ENCODE measurements at places on chromosomes 2 and 18.

DNA sequence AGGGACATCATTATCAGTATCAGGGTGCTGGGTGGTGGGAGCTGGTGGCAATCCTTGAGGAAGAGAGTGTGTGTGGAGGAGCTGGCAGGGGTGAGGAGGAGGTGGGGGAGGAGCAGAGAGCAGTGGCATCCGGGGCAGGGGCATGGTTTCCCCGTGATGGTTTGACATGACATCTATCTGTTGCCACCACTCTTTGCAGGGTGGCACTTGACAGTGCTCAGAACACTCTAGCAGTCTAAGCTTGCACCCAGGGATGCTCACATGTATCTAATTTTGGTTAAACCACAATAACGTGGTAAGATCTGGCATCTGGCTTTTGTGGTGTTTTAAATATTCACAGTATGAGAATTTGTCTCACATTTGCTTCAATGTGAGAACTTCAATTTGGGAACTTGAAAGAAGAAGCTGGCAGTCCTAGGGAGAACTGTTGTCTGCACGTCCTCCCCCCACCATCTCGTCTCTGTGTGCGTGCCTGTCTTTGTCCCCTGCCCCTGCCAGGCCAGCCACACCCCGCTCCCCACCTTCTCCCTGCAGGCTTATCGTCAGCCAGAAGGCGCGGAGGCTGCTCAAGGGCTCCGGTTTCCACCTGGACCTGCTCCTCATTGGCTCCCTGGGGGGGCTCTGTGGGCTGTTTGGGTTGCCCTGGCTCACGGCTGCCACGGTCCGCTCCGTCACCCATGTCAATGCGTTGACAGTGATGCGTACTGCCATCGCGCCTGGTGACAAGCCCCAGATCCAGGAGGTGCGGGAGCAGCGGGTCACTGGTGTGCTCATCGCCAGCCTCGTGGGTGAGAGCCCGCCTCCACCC lies 11.7 kb downstream of the SLC4A3 start:
- DNase-seq, result no peak

- DNase-seq, result no peak
Observed at GRCh38 chr2:9946076-9946475, 5.4 kb upstream of the GRHL1 start.

GRCh38 chr2:217016796-217017419 lies 157.0 kb upstream of the TNP1 start:
- no peak for DNase-seq

DNA sequence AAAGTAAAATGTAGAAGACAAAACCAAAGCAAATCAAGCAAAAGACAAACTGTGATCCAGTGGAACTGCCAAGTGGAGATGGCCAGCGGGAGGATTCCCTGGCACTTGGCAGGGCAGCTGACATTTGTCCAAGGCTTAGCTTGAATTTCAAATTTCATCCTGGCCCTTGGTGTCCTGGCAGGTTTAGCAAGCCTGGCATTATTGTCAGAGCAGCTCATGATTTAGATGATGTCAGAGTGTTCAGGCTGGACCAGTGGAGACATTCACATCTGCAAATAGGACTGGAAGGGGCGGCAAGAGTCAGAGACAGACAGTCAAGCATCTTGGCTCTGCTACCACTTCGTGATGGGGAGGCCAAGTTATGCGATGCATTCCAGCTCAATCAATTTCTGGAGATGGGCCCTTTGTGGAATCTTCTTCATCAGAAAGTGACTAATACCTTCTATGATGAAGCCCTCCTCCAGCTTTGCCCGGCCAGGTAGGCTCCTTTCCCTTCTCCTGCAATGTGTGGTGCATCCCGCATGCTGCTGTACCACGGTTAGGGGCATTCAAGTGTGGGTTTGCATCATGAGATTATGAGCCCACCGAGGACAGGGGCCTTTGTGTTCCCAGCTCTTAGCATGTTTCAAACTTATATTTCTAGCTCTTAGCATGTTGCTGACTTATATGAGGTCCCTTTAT lies 199.7 kb downstream of the ANKRD30B start:
- no peak for DNase-seq

DNA sequence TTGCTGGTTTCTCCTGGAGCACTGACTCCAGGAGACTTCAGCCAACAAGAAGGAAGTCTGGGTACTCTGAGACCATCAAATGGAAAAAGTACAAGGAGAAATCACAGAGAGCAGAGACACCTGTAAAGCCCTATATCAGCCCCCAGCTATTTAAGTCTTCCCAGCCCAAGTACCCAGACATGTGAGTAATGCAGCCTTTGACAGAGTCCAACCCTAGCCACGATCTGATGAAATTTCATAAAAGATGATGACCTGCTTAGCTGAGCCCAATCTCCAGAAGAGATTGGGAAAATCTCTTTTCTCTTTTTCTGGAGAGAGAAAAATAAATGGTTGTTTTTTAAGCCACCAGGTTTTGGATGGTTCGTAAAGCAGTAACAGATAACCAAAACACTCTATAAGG lies 196.6 kb downstream of the NBAS start:
- DNase-seq, result no peak

GRCh38 chr2:102114851-102115497 lies 27.6 kb upstream of the IL1R1 start:
- DNase-seq, result no peak

GRCh38 chr2:72999729-73000725 lies 71.5 kb downstream of the SFXN5 start:
- no peak for DNase-seq

DNA sequence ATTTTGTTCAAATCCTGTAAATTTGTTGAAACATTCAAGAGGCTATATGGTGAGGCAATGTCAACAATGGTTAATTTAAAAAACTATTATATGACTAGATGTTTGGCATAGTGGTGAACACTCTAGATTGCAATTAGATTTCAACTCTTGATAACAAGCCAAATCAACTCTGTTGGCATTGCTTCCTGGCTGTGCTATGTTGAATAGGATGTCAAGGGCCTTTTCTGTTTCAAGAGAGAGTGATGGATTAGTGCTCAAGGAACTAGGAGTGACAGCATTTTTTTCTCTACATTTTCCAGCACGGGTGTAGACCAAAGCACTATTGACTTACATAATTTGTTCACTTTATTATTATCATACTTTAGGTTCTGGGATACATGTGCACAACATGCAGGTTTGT lies 172.4 kb upstream of the KCNH7 start:
- DNase-seq, result no peak

DNA sequence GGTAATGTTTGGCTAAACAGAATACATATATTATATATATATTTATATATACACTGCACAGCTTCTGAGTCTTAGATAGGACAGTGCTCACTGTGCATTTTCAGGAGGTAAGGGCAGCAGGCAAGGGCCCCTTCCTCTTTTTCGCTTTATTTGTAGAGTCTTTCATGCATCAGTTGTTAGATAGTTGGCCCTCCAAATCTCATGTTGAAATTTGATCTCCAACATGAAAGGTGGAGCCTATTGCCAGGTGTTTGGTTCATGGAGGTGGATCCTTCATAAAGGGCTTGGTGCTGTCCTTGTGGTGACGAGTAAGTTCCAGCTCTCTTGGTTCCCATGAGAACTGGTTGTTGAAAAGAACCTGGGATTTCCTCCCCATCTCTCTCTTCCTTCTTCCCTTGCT lies 48.1 kb downstream of the TSN start:
- no peak for DNase-seq

GRCh38 chr2:72694715-72695496 lies 130.9 kb downstream of the EXOC6B start:
- peak; percentile 72 for DNase-seq

DNA sequence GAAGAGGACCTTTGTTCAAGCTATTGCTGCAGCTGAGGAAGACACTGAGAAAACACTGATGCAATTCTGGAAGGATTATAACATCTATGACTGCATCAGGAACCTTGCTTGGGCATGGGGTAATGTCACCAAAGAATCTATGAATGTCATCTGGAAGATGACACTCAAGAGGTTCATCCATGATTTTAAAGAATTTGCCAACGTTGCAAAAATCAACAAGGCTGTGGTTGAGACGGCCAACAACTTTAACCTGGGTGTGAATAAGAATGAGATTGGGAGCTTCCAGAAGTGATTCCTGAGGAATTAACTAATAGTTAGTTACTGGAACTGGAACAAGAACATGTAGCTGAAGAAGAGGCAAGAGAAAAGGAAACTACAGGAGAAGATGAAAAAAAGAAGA lies 126.4 kb upstream of the SP5 start:
- no peak for DNase-seq

GRCh38 chr2:203706403-203706802 lies at the start of gene CD28:
CD28 (plus strand) TSS chr2:203706639; CDS start chr2:203706697, 58 bp downstream.
- DNase-seq, result no peak

DNA sequence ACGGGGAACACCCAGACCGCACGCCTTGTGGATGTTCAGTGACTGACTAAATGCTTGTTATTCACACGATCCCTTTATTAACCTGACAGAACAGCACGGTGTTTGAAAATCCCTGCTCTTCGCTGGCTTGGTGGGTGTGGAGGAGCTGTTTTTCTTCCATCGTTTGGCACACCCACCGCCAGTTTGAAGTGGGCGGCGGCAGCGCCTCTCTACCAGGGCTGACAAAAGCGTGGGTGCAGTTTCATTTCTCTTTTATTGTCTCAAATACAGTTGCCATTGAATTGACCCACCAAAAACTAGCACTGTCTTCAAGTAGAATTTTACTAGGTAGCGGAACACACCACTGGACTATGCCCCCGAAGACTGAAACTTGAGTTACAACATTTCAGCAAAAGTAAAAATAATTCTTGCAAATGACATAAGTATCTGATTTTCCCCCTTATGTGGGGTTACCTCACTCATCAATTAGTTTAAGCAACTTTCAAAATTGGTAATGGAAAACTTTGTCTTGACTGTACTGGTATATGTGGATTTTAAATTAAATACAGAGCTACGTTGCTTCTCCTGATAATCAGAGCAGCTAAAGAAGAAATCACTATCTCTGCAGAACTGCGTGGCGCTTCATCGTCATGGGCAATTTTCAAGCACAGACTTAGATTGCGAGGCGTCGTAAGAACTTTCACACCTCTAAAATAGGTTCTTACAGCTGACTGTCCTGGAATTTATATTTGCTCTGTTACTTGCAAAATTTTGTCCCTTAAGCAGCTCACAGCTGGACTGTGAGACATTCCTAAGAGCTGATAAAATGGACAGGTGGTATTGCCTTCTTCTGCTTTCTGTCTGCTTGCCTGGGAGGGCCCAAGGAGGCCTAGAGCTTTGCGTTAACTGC lies 60.9 kb downstream of the LDLRAD4 start:
- DNase-seq, result no peak

- no peak for DNase-seq
Observed at GRCh38 chr18:74446178-74446577, 10.9 kb downstream of the DIPK1C start.

GRCh38 chr2:174195253-174195652 lies 53.1 kb downstream of the OLA1 start:
- no peak for DNase-seq

- DNase-seq, result no peak
Observed at GRCh38 chr2:111622859-111623258, 261.1 kb downstream of the ANAPC1 start.

DNA sequence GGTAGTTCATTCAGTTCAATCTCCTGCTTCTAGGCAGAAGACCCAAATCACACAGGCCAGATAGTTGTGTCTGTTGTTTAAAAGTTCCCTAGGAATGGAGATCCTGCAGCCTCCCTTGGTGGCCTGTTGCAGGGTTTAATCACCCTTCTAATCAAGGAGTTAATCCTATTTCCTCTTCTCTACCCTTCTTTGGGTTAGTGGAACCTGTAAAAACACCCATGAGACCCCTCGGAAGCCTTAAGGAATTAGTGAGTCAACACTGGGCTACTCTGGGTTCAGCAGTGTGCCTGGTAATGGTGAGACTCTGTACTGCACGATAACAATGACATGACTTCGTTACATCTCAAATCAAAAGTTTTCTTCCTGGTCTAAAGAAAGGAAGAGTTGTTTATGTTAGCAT lies 217.6 kb upstream of the NRP2 start:
- no peak for DNase-seq

DNA sequence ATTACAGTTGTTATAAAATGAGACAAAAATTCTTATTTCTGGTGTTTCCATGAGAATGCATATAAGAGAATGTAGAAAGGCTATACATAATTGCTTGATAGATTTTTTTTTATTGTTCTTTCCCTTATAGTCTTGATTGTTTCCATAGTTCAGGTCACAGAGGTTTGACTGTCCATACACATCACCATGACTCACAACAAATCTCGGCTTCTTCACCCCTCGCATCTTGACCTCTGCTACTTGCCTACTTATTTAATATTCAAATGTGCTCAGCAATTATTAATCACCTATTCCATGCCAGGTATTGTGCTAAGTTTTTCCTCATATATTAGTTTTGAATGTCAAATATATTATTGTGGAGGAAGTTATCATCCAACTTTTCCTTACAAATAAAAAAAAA lies 789.6 kb downstream of the RNF144A start:
- no peak for DNase-seq

- DNase-seq, result no peak
Observed at GRCh38 chr2:28580078-28580477, 84.2 kb downstream of the PLB1 start.

GRCh38 chr18:58952858-58953257 lies 88.2 kb downstream of the ZNF532 start:
- no peak for DNase-seq

DNA sequence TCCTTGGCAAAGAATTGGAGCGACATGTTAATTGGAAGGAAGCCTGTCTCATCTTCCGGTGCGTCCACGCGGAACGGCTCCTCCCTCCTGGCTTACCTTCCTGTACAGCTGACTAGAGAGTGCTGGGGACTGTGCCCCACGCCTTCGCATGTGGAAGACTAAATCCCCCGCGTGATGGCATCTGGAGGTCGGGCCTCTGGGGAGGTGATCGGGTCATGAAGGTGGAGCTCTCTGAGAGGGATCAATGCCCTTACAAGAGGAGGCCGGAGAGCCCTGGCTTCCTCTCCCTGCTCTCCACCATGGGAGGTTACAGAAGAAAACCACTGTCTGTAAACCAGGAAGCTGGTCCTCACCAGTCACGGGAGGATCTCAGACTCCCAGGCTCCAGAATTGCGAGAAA lies 104.1 kb upstream of the OTOS start:
- DNase-seq, result no peak

DNA sequence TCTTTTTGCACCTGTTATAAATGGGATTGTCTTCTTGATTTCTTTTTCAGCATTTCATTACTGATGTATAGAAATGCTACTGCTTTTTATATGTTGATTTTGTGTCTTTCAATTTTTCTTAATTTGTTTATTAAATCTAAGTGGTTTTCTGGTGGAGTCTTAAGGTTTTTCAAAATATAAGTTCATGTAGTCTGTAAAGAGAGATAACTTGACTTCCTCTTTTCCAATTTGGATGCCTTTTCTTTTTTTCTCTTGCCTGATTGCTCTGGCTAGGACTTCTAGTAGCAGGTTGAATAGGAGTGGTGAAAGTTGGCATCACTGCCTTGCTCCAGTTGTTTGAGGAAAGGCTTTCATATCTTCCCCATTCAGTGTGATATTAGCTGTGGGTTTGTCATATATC lies 28.6 kb upstream of the GALNT5 start:
- no peak for DNase-seq

GRCh38 chr2:222982010-222982908 lies 69.7 kb upstream of the KCNE4 start:
- peak; percentile 40 for DNase-seq

GRCh38 chr2:20539776-20540586 lies 93.1 kb downstream of the RHOB start:
- no peak for DNase-seq

- no peak for DNase-seq
Observed at GRCh38 chr18:11279461-11279860, 130.1 kb upstream of the PIEZO2 start.

GRCh38 chr2:45649462-45649857 lies 2.0 kb upstream of the PRKCE start:
- DNase-seq, result no peak
